Tongue (tissue), 3 donors: ENCODE measurements at places on chromosomes 5 and 9. TPM values are rescaled to one million over a fixed set of nuclear protein-coding genes. Genes with fewer than 3 reads are reported as not detected.

The LHX3 gene
- not detected for total RNA-seq

DNA sequence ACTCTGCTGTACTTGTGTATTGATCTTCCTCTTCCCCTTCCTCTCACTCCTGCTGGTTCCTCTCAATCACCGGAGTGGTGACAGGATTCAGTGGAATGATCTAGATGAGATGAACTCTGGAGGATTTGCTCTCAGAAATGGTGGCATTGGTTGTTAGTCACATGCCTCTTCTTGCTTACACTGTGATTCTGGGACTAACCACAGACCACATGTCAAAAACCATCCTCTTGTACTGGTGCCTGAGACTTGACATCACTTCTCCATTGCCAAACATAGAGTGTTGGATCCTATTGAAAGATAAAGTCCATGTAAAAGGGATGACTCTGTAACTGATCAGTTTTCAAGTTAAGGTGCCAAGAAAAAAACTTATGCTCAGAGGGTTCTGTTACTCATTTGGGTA is 506.5 kb downstream of the DMAC1 start:
- no peak for DNase-seq

DNA sequence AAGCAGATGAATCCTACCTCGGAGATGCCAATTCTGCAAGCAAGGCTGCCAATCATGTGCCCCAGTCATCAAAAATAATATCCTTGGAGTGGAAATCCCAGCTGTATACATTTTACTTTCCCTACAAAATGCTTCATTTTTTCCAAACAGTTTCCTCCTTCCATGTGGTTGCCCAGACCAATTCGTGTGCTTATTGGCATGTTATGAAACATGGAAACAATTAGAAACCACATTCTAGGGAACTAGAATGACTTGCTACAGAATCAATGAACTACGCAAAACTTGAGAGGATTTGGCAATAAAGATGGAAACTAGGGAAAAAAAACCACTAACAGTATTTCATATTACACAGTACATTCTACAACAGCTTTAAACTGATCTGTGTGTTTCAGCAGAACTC is 584.5 kb upstream of the DMAC1 start:
- DNase-seq, result peak; percentile 51

The B4GALT7 gene
- 14.5 TPM for total RNA-seq

- no peak for DNase-seq
Measured at GRCh38 chr9:112774006-112774996, 23.7 kb downstream of the SNX30 start.

DNA sequence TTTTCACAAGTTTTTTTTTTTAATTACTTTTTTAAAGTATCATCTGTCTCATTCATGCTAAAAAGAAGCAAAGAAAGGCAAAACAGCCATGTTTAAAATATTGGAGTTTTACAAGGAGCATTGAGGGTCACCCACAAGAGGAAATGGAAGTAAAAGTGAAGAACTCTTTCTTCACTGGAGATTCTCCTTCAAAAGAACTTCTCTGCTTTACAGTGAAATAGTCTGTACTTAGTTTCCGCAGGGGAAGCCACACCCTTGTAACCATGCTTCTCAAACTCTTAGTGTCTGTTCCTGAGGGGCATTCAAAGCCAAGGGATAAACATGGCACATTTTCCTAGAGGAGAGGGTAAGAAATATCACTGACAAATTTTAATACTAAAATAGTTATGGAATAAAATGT is 8.6 kb downstream of the C9orf72 start:
- no peak for DNase-seq

DNA sequence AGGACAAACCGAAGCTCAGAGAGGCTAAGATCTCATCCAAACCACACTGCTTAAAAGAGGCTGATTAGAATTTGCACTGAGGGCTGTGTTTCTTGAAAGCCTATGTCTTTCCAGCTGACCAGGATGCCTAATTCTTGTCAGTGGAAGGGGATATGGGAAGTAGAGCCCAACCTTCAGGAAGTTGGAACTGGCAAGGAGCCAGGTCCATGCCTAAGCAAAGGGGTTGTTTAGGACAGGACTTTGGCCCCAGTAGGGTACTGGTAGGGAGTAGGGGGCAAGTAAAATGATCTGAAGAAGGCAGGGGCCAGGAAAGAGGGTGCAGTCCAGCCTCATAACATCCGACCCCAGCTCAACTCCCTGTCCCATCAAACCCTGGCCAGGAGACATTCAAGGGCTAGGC is 130.9 kb downstream of the GAS1 start:
- no peak for DNase-seq

DNA sequence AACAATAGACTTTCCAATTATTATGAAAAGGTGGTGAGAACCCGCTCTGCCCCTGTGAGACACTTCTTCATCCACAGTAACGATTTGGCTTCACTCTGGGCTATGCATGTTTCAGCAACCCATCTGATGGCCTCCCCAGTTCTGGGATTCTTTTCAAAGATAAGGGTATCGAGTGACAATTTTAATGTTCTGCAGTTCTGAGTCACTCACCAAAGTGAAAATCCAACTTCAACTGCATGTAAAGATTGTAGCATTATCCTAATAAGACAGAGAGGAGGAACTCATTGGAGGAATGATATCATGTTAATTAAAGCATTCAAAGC is 1078.3 kb upstream of the SEMA6A start:
- DNase-seq, result no peak

The TLE1 gene
- 73.8 TPM for total RNA-seq

DNA sequence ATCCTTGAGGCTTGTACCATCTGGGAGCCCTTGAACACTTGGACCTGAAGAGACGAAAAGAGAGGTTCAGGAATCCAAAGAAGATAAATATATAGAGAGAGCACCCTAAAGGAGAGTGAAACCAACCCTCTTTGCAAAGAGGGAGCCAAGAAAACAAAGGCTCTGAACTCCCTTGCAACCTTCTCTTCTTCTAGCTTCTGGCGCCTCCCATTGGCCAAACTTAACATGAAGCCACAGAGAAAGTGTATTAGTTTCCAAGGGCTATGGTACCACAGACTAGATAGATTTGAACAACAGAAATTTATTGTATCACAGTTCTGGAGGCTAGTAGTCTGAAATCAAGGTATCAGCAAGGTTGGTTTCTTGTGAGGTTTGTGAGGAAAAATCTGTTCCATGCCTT is 175.1 kb downstream of the HCN1 start:
- peak; percentile 56 for DNase-seq

- no peak for DNase-seq
Measured at GRCh38 chr5:167797933-167798332, 493.5 kb upstream of the WWC1 start.

- DNase-seq, result peak; percentile 88
Measured at GRCh38 chr5:143758750-143759149, 53.2 kb upstream of the HMHB1 start.

- DNase-seq, result no peak
Measured at GRCh38 chr9:38249587-38250210, 142.8 kb upstream of the ALDH1B1 start.

- DNase-seq, result no peak
Measured at GRCh38 chr5:131279204-131279603, 15.4 kb downstream of the CDC42SE2 start.

DNA sequence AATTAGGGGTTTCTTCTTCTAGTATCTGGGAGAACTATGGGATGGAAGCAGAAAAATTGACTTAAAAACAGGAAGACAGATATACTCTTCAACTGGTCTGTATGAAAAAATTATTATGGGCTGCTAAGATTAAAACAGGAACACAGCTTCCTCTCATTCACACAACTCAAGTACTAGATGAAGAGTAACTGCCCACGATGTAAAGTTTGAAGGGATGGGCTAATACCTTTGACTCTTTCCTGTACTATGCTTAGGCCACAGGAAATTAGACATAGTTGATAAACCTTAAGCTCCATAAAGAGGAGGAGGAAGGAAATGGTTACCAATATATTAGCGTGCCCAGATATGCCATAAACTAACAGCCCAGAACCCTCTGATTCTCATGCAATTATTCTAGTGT is 88.6 kb downstream of the ANKRD31 start:
- no peak for DNase-seq

DNA sequence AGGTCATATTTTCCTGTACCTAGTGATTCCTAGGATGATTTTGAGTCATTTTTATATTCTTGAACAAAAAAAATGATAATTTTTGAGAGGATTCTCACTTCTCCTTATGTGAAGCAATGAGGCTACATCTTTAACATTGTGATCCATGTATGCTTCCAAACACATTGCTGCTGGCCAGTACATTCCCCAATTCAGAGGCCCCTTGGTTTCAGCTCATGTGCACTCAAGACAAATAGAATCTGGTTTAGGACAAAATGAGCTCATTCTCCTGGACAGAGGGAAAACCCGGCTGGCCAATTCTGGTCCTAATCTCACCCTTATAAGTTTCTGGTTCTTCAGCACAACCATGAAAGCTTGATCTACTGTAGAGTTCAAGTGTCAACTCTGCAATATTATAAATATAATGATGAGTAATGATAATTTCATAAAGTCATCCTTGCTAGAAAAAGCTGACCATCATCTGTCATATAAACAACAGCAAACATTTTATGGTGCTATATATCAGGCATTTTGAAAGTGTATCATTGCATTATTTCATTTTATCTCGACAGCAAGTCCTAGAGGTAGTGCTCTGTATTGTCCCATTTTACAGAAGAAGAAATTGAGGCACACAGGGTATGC is 139.1 kb upstream of the ZNF366 start:
- no peak for DNase-seq

DNA sequence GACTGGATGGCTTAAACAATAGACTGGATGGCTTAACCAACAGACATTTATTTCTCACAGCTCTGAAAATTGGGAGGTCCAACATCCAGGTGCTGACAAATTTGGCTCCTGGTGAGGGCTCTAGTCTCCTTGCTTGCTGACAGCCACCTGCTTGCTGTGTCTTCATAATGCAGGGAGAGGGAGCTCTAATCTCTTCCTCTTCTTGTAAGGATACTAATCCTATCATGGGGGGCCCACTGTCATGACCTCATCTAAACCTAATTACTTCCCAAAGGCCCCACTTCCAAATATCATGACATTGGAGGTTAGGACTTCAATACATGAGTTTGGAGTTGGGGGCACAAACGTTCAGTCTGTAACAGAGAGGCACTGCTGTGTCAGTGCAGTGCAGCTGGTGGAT is 26.4 kb downstream of the FOXD1 start:
- DNase-seq, result no peak

DNA sequence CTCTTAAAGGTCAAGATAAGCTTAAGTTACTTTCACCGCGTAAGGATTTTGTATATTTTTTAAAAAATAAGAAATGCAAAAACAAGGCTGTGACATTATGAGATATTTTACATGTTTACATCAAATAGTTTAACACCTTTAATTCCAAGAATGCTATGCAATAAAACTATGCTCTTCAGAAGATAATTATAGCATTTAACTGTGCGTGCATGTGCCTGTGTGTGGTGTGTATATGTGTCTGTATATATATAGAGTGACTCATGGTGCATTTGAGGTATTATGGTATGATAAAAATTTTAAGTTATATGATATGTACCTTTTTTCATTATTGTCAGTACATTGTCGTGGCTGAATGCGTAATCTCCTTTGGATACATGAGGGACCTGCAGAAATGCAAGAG is 539.3 kb downstream of the PDE4D start:
- DNase-seq, result no peak

DNA sequence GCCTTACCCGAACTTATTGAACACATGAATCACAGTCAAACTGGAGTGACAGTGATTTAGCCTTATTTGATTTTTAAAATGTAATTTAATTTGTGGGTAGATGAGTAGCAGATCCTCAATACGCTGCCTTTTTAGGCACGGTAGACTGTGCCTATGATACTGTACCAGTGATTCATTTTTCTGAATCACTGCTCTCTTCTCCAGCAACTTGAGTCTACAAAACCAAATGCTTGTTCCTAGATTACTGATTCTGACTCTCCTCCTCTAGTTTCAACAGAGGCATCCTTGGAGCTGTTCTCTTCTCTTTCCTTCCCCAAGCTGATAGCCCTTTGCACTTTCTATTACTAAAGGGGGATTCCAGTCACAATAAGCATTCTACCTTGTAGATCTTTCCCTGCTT is 94.3 kb upstream of the IL7R start:
- no peak for DNase-seq

DNA sequence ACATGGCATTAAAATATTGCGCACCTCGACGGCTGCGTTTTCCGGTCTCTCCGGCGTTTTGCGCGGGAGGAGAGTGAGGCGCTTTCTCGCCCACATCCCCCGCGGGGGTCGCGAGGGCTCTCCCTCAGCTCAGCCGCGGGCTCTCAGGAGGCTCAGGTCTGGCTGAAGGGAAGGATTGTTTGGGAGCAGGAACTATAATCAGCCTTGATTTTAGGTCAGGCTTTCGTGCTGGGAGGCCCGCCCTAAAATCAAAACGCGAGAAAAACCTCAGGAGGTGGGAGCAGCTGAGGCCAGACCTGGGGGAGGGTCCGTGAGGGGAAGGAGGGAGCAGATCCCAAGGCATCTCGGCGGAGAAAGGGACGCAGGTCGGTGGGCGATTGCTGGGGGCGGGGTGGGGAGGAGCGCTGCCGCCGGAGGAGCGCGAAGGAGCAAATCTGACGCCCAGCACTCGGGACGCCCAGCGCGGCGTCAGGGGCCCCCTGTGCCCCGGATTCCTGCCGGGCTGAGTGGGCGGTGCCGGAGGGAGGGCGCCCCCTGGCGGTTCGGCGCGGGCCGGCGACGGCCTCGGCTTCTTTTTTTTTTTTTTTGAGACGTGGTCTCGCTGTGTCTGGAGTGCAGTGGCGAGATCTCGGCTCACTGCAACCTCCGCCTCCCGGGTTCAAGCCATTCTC is 18.7 kb upstream of the RNF130 start:
- DNase-seq, result peak; percentile 91

DNA sequence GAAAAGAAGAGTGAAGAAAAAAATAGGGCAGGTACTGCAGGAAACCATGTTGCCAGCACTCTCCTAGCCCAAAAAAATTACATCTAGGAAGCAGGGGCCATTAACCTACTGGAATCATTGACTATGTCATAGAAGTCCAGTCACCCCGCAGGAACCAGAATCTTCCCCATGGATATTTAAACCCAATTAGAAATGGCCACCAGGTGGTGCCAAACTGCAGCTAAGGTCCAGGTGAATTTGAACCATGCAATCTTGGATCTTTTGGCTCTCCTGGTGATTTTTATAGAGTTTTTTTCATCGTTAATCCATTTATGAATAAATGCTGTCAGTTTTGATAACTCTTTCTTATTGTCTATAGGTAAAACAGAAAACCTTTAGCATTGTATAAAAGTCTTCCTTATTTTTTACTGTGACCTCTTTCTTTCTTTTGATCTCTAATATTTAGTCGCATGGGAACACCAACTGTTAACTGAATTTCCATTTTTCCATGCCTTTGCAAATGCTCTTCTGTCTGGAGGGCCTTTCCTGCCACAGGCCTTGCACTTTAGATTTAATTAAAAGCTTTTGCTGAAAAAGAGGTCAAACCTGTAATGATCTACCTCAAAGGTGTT is 147.5 kb upstream of the FGF10 start:
- DNase-seq, result peak; percentile 17

The TOR4A gene
- total RNA-seq, result 5.4 TPM

The TIMD4 gene
- total RNA-seq, result not detected

DNA sequence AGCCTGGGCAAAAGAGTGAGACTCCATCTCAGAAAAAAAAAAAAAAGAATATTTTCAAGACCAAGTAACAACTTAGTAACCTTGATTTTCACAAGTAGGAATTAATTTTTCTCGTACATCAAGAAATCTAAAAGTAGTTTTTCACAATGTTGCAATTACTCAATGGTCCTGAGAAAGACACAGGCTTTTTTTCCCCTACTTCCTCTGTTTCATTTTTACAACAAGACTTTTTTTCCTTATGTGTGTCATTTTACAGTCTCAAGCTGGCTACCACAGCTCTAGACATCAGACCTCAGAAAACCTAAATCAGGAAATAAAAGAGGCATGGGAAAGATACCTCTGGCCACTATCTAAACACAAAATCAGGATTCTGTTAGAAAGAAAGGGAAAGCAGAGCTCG is 45.9 kb downstream of the WDR36 start:
- DNase-seq, result no peak

The PDE8B gene
- 8.9 TPM for total RNA-seq

GRCh38 chr9:15606643-15607472 is 54.0 kb downstream of the CCDC171 start:
- DNase-seq, result peak; percentile 81
